ENCODE measurements at places on chromosomes 7 and 10.

- DNase-seq: no peak
Observed at GRCh38 chr7:38169847-38170246, 8.2 kb upstream of the STARD3NL start.

DNA sequence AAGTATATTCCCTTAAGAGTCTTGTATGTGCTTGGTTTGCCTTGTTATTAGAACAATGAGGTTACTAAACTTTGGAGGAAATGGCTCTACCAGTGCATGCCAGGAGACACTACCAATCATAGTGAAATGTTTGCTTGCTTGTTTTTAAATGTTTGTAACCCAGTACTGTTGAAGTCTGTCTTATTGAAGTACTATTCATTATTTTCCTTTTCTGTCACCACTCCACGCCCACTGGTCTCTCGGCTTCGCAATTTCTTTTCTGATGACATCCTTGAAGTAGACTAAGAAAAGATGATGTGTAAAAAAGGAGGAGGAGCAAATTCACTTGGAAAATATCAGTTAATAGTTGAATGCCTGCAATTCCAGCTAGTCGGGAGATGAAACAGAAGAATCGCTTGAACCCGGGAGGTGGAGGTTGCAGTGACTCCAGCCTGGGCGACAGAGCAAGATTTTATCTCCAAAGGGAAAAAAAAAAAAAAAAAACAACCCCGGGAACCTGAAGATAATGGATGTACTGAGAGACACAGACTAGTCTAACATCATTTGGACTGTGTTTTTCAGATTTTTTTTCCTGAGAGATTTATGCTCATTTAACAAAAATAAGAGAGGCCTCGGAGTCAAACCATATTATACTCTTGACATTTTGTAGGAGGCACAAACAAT is 959.4 kb downstream of the PCDH15 start:
- no peak for DNase-seq

GRCh38 chr10:5551531-5552375 is 27.0 kb downstream of the CALML3 start:
- no peak for DNase-seq

GRCh38 chr10:108465871-108466641 is 1301.5 kb upstream of the SORCS1 start:
- no peak for DNase-seq
